ENCODE measurements at places on chromosomes 5 and 9.

GRCh38 chr5:52800394-52801213 is 12.9 kb downstream of the ITGA1 start:
- no peak for DNase-seq

DNA sequence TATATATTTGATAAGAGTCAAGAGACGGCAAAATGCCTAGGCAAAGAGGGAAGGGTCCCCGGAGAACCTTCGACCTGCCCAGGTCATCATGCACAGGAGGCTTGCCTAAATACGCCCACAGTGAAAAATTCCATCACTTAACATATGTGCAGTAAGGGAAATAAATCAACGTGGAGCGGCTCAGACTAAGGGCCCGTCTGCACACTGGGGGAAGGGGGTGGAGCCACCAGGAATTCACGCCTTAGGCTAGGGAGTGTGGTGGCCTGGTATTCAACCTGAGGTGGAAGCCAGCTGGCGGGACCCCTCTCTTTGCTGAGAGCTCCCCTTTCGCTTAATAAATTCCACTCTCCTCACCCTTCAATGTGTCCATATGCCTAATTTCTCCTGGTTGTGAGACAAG is 8.3 kb downstream of the PTBP3 start:
- no peak for DNase-seq

- no peak for DNase-seq
These were observed 419.5 kb upstream of the ACTBL2 start for GRCh38 chr5:57902095-57902494.

GRCh38 chr5:7808998-7809397 is 41.9 kb downstream of the CFAP90 start:
- no peak for DNase-seq

DNA sequence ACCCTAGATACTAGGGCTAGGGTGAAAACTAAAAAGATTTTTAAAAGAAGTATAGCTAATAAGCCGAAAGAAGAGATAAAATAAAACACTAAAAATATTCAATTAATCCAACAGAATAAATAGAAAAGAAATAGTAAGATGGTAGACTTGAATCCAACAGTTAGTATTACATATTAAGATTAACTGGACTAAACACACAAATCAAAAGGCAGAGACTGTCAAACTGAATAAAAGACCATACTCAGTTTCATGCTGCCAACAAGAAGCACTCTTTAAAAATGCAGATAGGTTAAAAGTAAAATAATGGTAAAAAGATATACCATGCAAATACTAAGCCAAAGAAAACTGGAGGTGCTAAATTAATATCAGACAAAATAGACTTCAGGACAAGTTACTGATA is 65.0 kb downstream of the TTLL11 start:
- DNase-seq, result no peak

- no peak for DNase-seq
These were observed 7.1 kb upstream of the CNTRL start for GRCh38 chr9:121067640-121068039.

GRCh38 chr9:127422133-127422782 is 1.9 kb upstream of the ZNF79 start:
- no peak for DNase-seq

- DNase-seq, result no peak
These were observed 799.2 kb downstream of the BRINP1 start for GRCh38 chr9:118570066-118570465.

DNA sequence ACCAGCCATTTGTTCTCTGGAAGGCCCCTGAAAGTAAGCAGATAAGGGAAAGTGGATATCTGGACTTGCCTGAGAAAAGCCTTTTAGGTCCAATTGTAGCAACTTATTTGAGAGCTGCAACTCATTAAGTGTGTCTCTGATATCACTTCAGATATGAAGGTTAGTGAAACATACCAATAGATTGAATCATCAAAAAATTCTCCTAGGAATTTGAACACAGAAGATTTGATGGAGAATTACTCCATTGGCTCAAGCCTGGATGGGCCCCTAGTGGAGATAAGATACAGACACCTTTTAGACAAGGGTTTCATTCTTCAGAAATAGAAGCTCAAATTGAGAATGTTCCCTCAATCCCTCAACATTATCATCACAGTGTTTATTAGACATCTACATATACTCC is 356.7 kb downstream of the NDUFS4 start:
- no peak for DNase-seq

DNA sequence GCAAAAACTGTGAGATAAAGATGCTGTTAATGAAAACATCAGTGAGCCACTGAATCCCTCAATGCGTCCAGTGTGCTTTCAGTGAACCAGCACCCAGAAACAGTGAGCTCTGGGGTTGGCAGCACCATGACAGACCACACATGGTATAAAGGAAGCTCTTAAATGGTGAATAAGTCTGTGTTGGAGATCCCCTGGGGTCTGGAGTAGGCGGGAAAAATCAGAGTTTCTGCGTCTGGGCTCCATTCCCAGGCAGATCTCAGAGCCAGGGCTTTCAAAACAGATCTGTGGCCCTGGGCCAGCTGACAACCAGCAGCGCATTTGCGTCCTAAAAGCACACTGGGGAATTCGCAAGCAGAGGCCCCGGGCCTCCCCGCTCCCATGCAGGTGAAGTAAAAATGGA is 233.5 kb downstream of the FRMD3 start:
- no peak for DNase-seq

DNA sequence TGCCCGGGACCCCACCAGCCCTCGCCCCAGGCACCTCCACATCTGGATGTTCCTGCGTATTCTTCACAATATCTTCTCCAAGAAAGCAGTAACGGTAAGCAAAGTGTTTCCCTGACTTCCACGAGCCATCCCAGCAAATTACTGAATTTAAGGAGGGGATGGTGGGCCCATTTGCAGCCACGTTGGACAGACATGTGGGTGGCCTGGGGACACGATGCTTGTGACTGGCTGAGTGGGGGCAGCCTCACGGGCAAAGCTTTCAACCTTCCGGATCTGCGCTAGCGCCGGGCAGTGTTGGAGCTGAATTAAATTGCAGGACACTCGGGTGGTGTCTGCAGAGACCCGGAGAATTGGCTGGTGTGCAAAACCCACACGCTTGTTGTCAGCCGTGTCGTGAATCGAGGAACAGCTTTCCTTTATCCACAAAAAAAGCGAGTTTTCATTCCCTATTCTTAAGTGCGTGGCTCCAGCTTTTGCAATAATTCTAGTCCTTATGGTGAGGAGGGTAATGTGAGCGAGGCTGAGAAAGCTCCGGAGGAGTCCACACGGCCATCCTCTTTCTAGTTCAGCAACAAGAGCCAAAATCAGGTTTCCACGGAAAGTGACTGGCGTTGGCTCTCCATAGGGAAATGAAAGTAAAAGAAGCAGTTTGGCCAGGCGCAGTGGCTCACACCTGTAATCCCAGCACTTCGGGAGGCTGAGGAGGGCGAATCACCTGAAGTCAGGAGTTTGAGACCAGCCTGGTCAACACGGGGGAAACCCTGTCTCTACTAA is 17.5 kb upstream of the CLPTM1L start:
- DNase-seq, result no peak

- no peak for DNase-seq
These were observed 102.6 kb upstream of the COL5A1 start for GRCh38 chr9:134538856-134539566.

DNA sequence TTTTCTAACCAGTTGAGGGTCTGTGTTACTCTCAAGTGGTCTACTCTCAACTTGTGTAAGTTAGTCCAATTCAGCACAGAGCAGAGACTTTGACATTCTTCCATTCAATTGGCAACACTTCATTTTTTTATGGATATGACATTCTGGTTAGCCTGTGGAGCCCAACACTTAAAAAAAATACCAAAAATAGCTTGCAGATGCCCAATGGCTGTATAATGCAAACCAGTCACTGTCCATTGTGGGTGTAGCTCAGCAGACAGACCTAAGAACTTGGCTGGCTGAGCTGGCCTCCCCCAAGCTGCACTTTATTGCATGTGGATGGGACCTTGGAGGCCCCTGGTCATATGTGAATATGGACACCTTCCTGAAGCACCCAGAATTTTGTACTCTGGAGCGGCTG is 103.2 kb downstream of the DPYSL3 start:
- no peak for DNase-seq

DNA sequence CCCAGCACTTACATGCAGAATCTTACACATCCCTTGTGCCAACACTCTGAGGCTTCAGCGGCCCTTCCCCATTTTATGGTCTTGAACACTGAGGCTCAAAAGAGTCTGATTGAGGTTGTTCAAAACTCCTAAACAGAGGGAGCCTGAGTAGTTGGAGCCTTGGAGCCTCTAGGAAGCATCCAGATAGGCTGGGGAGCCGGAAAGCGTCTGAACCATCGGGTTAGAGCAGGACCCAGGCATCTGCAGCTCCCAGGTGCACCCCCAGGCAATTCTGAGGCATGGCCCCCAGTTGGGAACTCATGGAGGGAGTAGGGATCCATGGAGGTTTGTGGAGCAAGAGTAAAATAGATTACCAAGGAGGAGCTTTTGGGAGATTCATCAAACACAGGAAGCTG is 3.8 kb downstream of the OLFML2A start:
- no peak for DNase-seq

DNA sequence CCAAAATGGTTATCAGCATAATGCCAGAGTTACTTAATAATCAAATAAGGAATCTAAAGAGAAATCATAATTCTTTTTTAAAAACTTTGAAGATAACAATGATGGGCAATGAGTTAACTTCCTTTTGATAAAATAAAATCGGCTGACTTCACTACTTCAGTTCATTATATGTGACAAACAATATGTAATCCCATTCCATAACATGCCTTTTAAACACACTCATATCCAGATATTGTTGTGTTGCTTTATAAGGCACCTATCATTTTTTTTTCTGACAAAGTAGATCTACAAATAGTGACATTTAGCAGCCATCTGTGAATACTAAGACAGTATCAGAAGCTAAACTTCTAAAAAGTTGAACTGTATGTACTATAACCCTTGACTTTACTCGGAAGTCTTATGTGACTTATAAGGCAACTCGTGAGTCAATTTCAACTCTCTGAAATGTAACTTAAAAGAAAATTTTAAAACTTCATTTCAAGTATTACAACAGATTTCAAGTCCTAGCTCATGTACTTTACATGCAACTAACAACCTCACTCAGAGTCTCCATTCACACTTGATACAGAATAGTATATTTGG is 7.5 kb downstream of the ADAMTS6 start:
- DNase-seq, result no peak

GRCh38 chr5:7759951-7760580 is 90.9 kb downstream of the CFAP90 start:
- no peak for DNase-seq

- DNase-seq, result no peak
These were observed 154.0 kb downstream of the FRMD3 start for GRCh38 chr9:83384214-83384613.

GRCh38 chr9:126510564-126510963 is 103.2 kb upstream of the LMX1B start:
- no peak for DNase-seq

DNA sequence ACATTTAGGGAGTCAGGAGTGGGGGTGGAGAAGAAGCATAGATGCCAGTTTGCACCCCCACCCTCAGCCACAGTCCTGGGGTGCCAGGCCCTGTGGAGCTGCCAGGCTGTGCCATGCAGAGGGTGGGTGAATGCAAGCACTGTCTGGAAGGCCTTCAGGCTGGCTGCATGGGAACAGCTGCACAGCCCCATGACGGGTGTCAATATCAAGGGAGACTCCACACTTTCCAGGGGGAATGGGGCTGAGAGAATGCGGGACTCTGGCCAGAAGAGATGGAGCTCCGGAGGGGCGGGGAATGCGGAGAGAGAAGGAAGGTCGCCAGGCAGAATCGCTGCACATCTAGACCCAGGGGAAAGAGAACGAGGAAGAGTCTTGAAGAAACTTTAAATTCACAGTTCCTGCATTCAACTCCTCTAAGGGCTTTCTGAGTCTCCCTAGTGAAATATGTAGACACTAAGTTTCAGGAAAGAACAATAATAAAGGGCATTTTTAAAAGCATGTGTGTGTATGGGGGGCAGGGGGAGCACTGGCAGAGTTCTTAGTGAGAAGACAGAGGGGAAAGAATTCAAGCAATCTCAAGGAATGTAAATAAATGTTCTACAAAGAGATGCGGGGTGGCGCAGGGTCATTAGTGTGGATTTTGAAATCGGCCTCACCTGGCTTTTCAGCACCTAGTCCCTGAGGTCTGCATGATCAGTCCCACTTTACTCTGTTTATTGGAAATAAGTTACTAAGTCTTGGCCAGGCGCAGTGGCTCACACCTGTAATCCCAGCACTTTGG is 59.1 kb downstream of the BOD1 start:
- no peak for DNase-seq

GRCh38 chr5:50406877-50407276 is 34.2 kb downstream of the EMB start:
- no peak for DNase-seq

DNA sequence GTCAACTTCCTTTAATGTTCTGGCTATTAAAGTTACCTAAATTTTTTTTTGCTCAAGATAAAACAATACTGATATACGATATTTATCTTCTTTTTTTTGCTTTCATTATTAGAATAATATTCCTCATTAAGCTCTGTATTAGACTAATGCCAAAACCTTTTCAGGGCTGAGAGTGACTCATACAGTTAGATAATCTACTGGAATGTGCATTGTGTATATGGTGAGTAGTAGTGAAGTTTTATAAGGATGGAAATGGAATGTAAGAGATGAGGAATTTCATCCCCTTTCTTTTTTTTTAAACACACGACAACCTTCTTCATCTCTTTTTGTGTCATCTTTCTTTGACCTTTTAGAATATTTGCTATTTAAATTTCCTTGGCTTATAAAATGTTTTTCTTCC is 268.6 kb downstream of the ISL1 start:
- DNase-seq, result no peak

DNA sequence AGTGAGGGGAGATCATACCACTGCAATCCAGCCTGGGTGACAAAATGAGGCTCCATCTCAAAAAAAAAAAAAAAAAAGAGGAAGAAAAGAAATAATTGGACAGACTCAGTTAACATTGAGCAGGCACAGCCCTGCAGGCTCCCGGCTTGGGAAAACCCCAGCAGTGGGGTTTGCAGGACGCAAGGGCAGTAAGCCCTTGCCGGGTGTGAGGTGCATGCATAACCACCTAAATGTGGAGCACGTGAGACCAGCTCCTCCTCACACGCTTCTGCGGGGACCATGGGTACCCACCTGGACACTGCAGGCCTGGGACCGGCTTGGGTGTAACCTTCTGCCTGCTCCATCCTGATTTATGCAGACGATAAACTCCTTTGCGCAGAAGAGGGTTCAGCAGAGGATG is 4.8 kb upstream of the SLC6A18 start:
- no peak for DNase-seq

DNA sequence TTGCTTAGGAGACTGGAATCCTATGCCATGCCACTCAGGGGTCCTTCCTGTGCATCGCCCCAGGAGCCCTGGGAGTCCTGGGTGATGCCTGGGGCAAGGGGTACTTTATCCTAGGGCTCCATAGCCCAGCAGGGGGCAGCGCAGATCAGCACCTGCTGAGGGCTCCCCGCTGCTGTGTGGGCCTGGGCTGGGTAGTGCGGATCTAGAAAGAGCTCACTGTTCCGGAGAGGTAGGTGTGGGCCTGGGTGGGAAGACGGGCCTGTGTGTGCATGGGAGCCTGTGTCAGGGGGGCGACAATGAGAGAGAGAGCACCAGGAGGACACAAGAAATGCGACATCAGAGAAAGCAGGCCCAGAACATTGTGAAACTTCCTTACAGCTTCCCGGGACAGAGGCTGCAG is 11.4 kb upstream of the DAB2IP start:
- no peak for DNase-seq

GRCh38 chr5:177116631-177117373 is 16.8 kb upstream of the NSD1 start:
- DNase-seq, result no peak

GRCh38 chr5:10387690-10388089 is 34.2 kb downstream of the MARCHF6 start:
- DNase-seq, result no peak

- DNase-seq, result no peak
These were observed 62.5 kb upstream of the ITGA1 start for GRCh38 chr5:52725065-52725746.

GRCh38 chr9:85322592-85322991 is 419.2 kb downstream of the AGTPBP1 start:
- no peak for DNase-seq
